ENCODE measurements at places on chromosomes 6 and 20.

- no peak for DNase-seq
Observed at GRCh38 chr6:43980004-43980795, 147.1 kb downstream of the MRPL14 start.

GRCh38 chr20:9884666-9885065 is 45.8 kb upstream of the PAK5 start:
- DNase-seq = no peak

GRCh38 chr20:41453010-41453950 is 86.7 kb upstream of the EMILIN3 start:
- no peak for DNase-seq

DNA sequence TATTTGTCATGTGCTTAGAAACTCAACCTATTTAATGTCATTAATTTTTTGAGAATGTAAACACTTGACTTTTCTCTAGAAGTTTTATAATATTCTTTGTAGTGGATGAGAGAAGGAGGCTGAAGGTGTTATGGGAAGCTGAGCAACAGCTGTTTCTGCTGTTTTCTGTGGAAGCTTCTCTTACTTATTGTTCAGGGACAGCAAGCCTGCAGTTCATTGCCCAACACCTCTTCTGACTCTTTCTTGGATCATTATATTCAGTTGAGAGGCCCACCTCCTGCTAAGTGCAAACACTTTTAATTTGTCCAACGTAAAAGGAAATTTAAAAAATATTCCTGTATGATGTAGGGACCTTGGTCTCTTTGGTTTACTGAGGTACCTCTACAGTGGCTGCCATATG is 12.0 kb upstream of the ADGRF4 start:
- no peak for DNase-seq

DNA sequence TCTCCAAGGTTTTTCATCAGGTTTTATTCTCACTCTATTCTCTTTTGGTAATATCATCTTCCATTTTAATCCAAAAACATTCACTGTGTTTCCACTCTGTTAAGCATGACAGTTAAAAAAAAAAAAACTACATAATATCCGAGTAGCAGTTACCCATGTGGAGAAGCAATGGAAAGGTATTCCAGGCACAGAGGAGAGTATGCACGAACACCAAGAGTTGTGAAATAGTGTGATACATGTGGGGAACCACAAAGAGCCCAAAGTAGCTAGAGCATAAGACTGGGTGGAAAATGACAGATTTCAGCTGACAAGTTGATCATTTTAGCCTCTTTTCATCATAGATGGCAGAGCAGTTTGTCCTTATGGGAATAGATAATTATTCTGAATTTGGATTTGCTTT is 19.9 kb upstream of the FBXL4 start:
- no peak for DNase-seq
